Stimulated activated CD8-positive, alpha-beta memory T cell treated with anti-CD3 and anti-CD28 coated beads, Interleukin-15, amount 100 ng/mL, for 4 hours (primary cell): ENCODE measurements at places on chromosomes 7 and 10.

DNA sequence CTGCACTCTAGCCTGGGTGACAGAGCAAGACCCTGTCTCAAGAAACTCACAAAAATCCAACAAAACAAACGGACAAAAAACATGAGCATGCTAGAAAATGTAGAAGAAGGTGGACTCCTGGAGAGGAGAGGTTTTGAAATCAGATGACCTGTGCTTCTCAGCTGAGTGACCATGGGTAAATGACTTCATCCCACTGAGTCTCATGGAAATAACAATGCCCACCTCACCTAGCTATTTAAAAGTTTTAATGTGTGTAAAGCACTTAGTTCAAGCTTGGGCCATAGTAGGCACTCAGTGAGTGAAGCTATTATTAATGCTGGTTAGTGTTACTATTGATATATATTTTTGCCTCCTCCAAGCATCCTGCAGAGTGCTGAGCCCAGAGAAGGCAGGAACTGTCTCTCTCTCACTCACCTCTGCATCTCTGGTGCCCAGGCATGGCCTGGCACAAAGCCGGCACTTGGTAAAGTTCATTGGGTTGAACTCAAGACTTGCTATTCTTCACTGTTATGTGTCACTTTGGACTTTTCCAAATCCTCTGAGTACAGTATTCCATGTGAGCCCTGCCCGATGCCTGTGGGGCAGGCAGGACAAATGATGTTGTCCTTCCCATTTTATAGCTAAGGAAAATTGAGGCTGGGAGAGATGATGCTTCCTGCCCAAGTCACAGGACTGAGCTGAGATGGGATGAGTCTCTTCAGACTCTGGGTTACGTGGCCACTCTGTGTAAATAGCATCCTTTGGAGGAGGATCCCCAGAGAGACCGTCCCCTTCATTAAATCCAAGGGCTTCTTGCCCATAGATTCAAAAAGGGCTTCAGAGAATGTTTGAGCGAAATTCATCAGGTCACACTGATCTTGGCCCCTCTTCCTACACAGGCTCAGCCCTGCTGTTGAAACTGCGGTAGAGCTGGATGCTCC, 81.4 kb upstream of the EMX2 start:
- no peak for DNase-seq

GRCh38 chr10:103111031-103111917, 81.8 kb downstream of the NT5C2 start:
- no peak for DNase-seq

- DNase-seq = no peak
These were observed 410.1 kb downstream of the SUGCT start for GRCh38 chr7:40544871-40545303.

- no peak for DNase-seq
These were observed 141.3 kb upstream of the KLF14 start for GRCh38 chr7:130875265-130875741.

DNA sequence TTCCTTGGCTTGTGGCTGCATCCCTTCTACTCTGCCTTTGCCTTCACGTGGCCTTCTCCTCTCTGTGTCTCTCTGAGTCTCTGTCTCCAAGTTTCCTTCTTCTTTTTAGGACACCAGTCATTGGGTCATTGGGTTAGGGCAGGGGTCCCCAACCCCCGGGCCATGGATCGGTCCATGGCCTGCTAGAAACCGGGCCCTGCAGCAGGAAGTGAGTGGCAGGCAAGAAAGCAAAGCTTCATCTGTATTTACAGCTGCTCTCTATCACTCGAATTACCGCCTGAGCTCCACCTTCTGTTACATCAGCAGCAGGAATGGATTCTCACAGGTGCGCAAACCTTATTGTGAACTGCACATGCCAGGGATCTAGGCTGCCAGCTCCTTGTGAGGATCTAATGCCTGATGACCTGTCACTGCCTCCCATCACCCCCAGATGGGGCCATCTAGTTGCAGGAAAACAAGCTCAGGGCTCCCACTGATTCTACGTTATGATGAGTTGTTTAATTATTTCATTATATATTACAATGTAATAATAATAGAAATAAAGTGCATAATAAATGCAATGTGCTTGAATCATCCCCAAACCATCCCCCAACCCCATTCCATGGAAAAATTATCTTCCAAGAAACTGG, 47.9 kb upstream of the DOCK1 start:
- no peak for DNase-seq

DNA sequence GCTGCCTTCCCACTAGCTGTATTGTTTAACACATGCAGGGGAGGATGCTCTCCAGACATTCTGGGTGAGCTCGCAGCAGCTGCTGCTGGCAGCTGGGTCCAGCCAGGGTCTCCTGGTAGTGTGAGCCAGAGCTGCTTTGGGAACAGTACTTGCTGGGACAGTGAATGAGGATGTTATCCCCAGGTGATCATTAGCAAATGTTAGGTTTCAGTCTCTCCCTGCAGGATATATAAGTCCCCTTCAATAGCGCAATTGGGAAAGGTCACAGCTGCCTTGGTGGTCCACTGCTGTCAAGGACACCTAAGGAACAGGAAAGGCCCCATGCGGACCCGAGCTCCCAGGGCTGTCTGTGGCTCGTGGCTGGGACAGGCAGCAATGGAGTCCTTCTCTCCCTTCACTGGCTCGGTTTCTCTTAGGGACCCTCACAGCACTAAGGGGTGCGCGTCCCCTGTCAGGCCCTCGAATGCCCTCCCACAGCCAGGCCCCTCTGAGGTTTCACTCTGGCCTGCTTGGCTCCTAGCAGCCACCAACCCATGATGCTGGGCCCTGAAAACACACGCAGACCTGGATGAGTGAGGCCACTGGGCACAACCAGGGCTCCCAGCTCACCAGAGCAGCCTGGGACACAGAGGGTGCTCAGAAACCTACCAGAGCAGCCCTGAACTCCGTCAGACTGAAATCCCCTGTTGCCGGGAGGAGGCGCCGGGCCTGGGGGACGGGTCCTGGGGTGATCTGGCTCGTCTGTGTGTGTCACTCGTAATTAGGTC, 173.0 kb upstream of the LANCL2 start:
- DNase-seq = no peak

GRCh38 chr7:110719741-110720140, 371.2 kb upstream of the LRRN3 start:
- DNase-seq = no peak

GRCh38 chr10:14665304-14665703, 109.4 kb downstream of the FAM107B start:
- no peak for DNase-seq

DNA sequence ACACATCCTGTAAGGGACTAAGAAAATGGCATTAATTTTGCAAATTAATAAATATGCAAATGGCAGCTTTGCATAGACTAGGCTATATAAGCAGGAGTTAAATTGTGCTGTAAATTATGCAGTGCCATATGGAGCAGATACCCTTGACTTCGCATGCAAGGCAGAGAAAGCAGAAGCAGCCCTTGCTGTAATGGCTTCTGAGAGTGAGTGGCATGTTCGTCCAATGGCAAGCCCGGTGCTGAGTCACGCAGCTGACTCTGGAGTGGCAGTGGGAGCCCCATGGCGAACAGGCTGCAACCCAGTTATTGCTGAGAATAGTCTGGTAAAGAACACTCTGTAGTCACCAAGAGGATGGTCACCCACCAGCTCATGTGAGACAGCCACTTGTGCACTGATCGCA, 1186.5 kb downstream of the TYW1 start:
- no peak for DNase-seq

DNA sequence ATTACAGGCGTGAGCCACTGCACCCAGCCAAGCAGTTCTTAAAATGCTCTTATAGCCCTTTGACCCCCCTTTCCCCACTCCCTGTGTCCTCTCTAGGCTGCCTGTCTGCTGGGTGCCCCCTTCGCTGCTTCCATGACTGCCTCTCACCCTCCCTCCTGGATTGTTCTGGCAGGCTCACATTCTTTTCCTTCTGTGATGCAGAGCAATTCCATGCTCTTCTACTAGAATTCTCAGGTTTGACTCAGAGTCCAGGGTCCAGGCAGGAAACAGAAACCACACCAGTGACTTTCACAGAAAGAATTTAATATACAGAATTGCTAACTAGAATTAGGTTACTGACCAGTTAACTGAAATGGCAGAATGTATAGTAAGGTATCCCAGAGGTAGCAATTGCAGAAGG, 244.8 kb downstream of the BAMBI start:
- DNase-seq = no peak

GRCh38 chr7:37046531-37047079, 322.3 kb upstream of the AOAH start:
- DNase-seq = no peak

DNA sequence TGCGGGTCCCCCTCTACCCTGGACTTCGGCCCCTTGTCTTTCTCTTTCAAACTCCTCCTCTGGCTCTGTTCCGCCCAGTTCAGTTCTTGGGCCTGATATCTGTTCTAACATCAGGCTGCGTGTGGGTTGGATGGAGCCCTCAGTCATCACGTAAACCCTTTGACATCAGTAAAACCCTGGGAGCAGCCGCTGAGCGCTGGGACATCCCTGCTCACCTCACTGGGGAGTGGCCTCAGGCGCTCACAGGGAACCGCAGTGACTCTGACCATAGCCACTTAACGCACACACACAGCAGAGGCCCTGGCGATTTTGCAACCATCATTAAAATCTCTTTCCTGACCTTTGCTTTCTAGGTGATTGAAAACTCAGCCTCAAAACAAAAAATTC, 113.3 kb downstream of the CYTH3 start:
- DNase-seq = no peak

GRCh38 chr7:103856929-103857328, 132.5 kb downstream of the RELN start:
- DNase-seq = no peak

- DNase-seq = no peak
These were observed 54.3 kb upstream of the NPY start for GRCh38 chr7:24229481-24230226.

DNA sequence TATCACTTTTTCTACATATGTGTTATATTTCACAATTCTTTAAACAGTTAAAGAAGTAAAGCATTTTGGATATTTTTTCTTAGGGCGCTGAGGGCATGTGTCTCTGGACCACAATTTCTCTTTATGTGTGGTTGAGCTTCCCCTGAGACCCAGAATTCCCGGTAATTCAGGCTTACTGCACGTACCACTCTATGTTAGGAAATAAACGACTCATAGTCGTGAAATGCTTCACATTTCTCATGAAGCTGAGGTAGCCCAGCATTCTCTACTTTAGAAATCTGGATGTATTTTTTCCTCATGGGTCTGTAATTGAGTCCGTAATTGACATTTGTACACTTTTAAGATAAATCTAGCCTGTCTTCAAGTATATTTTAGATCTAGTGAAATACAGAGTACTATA, 170.6 kb downstream of the FZD1 start:
- DNase-seq = no peak

GRCh38 chr7:75905785-75906604, 9.0 kb upstream of the POR start:
- DNase-seq = no peak

- DNase-seq = no peak
These were observed 55.7 kb downstream of the RALA start for GRCh38 chr7:39678930-39679709.

- no peak for DNase-seq
These were observed 59.1 kb downstream of the STK32C start for GRCh38 chr10:132248455-132249225.

GRCh38 chr7:110803602-110804143, 287.3 kb upstream of the LRRN3 start:
- DNase-seq = no peak

- DNase-seq = no peak
These were observed 826.4 kb downstream of the LRMDA start for GRCh38 chr10:76257816-76258215.

DNA sequence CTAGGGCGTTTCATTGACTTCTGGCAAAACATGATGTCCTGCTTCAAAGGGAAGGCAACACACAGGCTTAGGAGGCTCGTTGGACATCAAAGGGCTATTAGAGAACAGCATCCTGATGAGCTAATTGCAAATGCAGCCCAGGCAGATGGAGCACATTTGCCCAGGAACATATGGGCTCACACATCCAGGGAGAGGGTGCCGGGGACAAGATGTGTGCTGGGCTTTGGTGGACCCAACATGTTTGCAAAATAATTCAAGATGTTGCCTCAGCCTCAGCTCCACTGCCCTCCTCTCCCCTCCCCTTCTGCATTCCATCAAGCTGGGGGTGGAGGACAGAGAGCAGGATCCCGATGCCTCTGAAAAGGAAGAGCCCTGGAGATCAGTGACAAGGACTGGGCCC, 217.1 kb upstream of the ZMIZ1 start:
- no peak for DNase-seq

- peak; percentile 45 for DNase-seq
These were observed 77.9 kb downstream of the PCGF5 start for GRCh38 chr10:91298224-91298871.
